Fibroblast of villous mesenchyme (primary cell): ENCODE measurements at places on chromosomes 1 and 21. TPM values are rescaled to one million over a fixed set of nuclear protein-coding genes. Genes with fewer than 3 reads are reported as not detected.

GRCh38 chr1:201634261-201634660 is 95.3 kb downstream of the NAV1 start:
- peak; percentile 81 for DNase-seq

GRCh38 chr1:94154989-94155388 is 34.0 kb upstream of the ABCA4 start:
- no peak for DNase-seq

- DNase-seq, result no peak
Measured at GRCh38 chr1:63679076-63679475, 85.9 kb downstream of the PGM1 start.

DNA sequence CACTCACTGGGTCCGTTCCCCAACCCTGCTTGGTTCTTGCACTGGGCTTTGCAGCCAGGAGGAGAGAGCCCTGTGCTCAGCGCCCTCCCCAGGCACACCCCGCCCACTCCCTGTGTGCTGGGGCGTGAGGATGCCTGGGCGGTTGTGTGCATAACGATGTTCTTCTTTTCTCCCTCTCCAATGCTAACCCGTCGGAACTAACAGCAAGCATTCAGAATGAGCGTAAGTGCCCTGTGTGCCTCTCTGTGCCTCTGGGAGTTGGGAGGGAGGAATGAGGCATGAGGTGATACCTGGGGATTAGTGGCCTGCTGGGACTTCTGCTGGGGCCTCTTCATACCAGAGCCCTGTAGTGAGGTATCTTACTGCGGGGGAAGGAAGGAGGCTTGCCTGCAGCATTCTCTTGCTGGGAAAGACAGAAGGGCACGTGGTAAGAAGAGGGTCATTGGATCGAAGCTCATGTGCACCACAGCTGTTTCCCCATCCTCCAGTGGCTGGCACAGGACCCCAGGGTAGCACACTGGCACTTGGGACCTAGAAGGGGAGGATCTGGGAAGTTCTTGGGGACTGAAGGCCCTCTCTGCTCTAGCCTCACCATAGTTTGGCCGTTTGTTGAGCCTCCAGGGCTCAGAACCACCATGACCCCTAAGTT is 79.8 kb downstream of the NFASC start:
- DNase-seq, result no peak

DNA sequence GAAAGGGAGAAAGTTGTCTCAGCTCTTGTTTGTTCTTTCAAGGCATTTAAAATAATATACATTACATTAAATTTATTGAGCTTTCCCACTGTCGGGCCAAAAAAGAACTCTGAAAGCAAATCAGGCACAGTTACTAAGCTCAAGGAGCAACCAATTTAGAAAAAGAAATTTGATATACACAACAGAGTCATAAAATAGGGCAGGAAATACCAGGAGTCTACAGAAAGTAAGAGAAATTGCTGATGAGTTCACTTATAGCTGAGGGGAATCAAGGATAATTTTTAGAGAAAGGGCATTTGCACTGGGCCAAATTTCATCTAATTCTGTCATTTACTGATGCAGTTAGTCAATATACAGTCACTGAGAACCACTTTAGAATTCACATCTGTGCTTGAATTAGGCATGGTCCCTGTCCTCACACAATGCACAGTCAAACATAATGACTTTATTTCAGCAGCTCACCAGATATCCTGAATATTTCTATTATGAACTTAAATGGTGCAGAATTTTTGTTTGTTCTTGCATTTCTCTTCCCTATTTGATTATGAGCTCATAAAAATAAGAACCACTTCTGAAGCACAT is 249.6 kb upstream of the BEND5 start:
- no peak for DNase-seq

Gene AKNAD1
- total RNA-seq, result 0.86 and 1.6 TPM in 2 replicates

GRCh38 chr21:35107520-35107919 is 58.4 kb upstream of the RUNX1 start:
- DNase-seq, result no peak

DNA sequence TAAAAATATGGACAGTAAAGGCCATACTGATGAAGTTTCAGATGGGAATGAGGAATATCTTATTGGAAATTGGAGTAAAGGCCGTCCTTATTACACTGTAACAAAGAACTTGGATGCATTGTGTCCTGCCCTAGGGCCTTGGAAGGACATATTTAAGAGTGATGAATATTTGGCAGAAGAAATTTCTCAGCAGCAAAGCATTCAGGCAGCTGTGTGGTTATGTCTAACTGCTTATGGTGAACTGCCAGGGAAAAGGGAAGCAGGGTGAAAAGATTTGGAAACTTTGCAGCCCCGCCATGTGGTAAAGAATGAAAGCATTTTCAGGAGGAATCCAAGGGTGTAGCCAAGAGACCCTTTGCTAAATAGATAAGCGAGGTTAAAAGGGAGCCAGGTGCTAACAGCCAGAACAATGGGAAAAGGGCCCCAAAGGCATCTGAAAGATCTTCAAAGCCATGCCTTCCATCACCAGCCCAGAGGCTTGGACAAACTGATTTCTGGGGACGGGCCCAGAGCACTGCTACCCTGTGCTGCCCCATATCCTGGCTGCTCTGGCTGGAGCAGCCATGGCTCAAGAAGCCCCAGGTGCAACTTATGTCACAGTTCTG is 200.0 kb downstream of the PTPRU start:
- no peak for DNase-seq
